Adrenal gland (tissue), 19 donors: ENCODE measurements at places on chromosomes 2 and 18. TPM values are rescaled to one million over a fixed set of nuclear protein-coding genes. Genes with fewer than 3 reads are reported as not detected.

RGPD3 gene
- 0.14 TPM for total RNA-seq

KRTCAP3 gene
- total RNA-seq, result 3.4 TPM

SLC9A4 gene
- not detected for total RNA-seq

CRYGC gene
- not detected for total RNA-seq

DNA sequence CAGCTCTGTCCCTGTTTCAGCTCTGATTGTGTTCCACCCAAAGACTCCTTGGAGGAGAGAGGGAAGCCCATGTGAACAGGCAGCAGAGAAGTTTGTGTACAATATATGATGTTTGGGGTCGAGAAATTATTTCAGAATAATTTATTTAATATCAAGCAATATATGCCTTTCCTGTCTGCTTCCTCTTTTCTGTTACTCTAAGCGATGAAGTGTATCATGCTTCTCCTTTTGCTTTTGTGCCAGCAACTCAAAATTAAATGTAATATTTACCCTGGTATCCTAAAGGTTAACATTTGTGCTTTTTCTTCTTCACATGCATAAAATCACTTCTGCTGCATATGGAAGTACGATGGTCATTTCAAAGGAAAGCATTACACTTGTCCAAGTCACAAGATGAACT lies 2.4 kb upstream of the NTSR2 start:
- H3K4me1 ChIP-seq, result peaks cover 11% of the 10 kb centered on the region
- H3K4me3 ChIP-seq, result no peak overlapping the region
- H3K27ac ChIP-seq, result no peak overlapping the region
- H3K36me3 ChIP-seq, result no peaks in the 10 kb centered on the region

GRCh38 chr2:34143149-34143548 lies 544.0 kb upstream of the FAM98A start:
- H3K27me3 ChIP-seq, result no peaks in the 10 kb centered on the region
- H3K27ac ChIP-seq, result no peak overlapping the region
- H3K36me3 ChIP-seq, result no peaks in the 10 kb centered on the region
- H3K4me1 ChIP-seq, result no peaks in the 10 kb centered on the region
